M059J (cell line): ENCODE measurements at places on chromosomes 6 and 20. TPM values are rescaled to one million over a fixed set of nuclear protein-coding genes. Genes with fewer than 3 reads are reported as not detected.
A peak's percentile ranks its signal among the peaks of the same experiment; 100 is the strongest.

GRCh38 chr20:49668181-49668877, 45.3 kb downstream of the B4GALT5 start:
- no peak for DNase-seq

DNA sequence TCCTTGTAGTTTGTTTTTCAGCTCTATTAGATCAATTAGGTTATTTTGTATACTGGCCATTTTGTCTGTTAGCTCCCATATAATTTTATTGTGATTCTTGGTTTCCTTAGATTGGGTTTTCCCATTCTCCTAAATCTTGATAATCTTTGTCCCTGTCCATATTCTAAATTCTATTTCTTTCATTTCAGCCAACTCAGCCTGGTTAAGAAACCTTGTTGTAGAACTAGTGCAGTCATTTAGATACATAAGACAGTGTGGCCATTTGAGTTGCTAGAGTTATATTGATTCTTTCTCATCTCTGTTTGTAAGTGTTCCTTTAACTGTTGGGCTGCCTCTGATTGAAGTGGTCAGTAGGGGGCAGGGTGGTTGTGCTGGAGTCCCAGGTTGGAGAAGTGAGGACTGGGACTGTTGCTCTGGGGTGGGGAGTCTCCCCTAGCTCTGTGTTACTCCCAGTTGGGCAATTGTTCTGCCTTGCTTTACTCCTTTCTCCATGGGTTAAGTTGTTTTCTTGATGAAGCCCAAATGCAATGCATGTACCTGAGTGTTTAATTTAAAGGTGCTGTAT, 98.8 kb upstream of the NRN1 start:
- DNase-seq = no peak

- no peak for DNase-seq
These were observed 74.8 kb downstream of the ASCC3 start for GRCh38 chr6:100806296-100806695.

DNA sequence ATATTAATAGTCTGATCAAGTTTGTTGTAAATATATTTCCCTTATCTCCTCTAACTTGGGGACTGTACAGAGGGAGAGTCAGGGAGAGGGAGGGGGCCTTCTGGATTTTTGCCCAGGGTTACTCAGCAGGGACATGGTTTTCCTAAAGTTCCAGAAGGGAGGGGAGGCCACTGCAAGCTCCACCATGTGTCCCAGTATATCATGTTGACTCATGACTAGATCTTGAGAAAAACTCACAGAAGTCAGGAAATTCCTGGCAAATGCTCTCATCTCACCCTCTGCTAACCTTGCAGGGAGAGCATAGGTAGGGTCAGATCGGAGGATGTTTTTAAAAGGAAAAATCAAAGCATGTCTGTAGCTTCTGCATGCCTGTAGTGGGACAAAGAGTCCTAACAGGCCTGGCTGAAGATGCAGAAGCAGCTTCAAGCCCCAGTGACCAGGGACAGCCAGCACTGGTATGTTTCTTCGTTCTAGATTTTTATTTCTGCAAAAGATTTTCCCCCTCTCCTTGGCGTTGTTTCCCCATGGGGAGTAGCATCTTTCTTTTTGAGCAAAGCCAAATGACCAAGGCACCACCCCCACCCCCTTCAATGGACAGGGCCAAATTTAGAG, 272.9 kb upstream of the SUPT3H start:
- DNase-seq = peak; percentile 99

Gene PI3
- total RNA-seq = not detected in 2 replicates

Gene COQ3
- 7.6 and 14.9 TPM in 2 replicates for total RNA-seq

Gene IP6K3
- total RNA-seq = 0.15 TPM in 1 of 2 replicates, not detected in the other

Gene MCHR2
- total RNA-seq = 0.15 TPM in 1 of 2 replicates, not detected in the other

DNA sequence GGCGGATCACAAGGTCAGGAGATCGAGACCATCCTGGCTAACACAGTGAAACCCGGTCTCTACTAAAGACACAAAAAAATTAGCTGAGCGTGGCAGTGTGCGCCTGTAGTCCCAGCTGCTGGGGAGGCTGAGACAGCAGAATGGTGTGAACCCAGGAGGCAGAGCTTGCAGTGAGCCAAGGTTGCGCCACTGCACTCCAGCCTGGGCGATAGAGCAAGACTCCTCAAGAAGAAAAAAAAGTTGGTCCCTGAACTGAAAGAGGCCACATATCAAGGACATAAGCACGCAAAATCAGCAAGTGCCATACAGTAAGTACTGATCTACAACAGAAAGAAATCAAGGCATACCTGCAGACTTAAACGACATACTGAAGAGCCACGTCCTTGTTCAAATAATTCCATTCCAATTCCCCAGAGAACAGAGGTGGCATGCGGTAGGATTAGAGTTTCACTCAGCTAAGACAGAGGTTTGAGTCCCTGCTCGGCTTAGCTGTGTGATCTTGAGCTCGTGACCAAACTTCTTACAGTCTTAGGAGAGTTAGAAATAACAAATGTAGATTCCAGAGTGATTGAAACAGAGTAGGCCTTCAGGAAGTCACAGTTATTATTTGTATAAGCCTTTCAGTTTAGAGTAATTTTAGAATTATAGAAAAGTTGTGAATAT, 29.2 kb downstream of the B4GALT5 start:
- DNase-seq = no peak

Gene PPP1R3G
- total RNA-seq = 1.3 and 3.0 TPM in 2 replicates

- no peak for DNase-seq
These were observed 22.1 kb upstream of the CD83 start for GRCh38 chr6:14095437-14095836.

DNA sequence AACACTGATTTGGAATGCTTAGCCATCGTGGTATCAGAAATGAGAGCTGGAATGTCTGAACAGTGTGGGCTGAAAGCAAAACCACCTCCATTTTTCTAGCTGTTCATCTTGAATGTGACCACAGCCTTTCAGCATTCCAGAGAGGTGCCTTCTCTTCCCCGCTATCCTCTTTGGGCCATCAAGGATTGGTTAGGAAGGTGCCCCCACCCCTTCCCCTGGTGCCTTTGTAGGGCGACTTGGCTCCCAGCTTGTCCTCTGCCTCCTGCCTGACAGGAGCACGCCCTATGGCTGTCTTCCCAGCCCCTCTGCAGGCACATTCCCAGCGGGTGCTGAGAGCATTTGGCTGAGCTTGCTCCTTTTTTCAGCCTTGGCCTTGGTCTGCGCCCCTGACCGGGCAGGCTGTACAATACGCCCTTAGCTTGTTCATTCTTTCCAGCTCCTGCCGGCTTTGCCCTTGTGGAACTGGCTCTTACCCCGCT, 97.5 kb downstream of the ARMC2 start:
- DNase-seq = peak; percentile 8

DNA sequence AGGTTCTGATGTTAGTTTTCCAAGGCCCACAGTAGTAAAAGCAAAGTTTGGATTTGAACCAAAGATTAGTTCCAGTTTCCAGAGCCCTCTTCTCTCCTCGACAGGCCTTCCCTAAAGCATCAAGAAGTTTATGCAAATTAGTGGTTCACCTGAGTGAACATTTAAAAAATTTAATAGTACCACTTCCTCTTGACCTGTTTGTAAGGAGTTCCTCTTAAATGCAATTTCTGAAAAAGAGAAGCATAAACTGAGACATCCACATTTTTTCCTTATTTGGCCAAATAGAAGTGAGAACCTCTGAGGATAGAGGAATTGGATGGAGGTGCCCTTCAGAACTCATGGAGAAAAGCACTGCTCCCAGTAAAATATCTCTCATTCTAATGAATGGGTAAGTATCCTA, 1.2 kb upstream of the DSE start:
- no peak for DNase-seq

DNA sequence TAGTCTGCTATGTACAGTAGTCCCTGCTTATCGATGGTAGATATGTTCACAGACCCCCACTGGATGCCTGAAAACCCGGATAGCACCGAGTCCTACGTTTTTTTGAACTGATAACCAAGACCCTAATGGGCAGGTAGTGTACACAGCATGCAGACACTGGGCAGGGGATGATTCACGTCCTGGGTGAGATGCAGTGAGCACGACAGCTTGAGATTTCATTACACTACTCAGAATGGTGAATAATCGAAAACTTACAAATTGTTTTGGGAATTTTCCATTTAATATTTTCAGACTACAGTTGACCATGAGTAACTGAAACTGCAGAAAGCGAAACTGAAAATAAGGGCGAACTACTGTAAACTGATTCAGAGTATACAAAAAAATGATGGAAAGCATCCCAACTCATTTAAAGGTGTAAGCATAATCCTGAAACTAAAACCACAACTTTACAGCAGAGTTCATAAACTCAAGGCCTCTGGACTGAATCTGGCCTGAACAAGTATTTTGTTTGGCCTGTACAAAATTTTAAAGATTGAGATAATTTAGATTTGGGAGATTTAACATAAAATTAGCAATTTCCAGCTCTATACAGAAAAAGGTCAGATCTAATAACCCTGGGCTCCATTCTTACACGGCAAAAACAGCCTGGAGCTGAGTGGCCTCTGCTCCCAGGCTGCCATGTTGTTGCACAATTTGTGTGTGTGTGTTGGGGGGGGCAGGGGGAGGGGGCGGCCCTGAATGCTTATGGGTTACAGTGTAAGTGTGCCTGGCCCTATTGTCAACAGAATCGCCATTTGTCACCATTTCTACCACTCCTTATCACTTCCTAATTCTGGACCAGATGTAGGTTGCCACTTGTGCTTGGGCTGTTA, 34.9 kb downstream of the RNF24 start:
- DNase-seq = peak; percentile 88

GRCh38 chr6:36345681-36346466, 9.2 kb upstream of the BNIP5 start:
- DNase-seq = no peak

DNA sequence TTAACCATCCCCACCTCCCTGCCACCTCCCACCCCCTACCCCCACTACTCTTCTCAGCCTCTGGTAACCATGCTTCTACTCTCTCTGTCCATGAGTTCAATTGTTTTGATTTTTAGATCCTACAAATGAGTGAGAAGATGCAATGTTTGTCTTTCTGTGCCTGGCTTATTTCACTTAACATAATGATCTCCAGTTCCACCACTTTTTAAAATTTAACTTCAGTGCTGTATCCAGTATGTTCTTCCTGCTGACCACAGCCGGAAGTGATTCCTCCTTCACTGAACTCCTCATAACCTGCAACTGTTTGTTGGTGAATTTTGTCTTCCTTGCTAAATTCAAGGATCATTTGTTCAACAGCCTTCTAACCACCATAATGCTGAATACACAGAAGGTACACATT, 3.9 kb downstream of the MAP7 start:
- no peak for DNase-seq

DNA sequence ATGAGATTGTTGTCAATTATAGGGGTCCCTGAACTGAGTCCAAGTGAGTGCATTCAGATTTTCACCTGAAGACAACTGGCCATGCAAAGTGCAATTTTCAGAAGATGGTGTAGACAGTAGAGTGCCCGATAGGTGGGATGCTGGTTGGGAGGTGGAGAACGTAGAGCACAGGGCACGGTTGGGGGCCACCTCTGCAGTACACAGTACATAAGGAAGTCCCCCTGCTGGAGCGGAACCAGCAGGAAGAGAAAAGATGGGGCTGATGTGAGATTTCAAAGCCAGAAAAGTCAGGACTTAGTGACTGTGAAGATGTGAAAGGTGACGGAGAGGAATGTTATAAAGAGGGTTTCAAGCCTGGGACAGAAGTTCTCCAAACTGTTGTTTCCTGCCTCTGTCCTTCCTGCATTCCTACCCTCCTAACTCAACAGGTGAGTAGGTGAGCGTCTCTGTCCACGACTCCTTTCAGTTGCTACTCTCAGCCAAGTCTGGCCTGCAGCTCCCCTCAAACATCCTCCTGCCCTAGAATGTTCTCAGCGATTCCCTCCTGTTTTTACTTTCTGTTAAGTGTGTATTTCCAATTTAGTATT, 330.8 kb downstream of the PRL start:
- no peak for DNase-seq

Gene CST1
- total RNA-seq = 2.6 and 5.0 TPM in 2 replicates

Gene GMPR
- total RNA-seq = 64.3 and 92.2 TPM in 2 replicates

GRCh38 chr6:166284640-166285039, 23.6 kb downstream of the PRR18 start:
- no peak for DNase-seq

DNA sequence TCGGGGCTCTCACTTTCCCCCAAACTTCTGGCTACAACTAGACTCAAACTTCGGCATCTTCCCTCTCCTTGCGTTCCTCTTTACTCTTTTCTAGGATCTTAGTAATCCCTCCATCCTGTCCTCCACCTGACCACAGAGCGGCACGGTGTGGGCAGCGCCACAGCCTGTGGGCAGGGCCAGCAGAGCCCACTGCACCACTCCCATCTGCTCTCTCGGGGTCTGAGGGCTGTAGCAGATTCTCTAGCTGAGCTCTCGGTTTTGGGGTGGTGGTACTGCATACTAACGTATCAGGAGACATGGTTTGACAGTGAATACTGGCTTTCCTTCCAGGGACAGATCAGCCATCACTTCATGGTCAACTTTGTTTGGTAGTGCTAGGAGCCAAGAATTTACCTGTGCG, 57.4 kb downstream of the EZR start:
- DNase-seq = no peak

Gene TTK
- total RNA-seq = 82.3 and 86.0 TPM in 2 replicates

GRCh38 chr6:119676230-119676629, 326.7 kb upstream of the MAN1A1 start:
- DNase-seq = peak; percentile 11

GRCh38 chr6:16872543-16873235, 111.4 kb upstream of the ATXN1 start:
- peak; percentile 41 for DNase-seq

Gene CGAS
- 7.8 and 12.5 TPM in 2 replicates for total RNA-seq

Gene TREM1
- total RNA-seq = not detected in 2 replicates

DNA sequence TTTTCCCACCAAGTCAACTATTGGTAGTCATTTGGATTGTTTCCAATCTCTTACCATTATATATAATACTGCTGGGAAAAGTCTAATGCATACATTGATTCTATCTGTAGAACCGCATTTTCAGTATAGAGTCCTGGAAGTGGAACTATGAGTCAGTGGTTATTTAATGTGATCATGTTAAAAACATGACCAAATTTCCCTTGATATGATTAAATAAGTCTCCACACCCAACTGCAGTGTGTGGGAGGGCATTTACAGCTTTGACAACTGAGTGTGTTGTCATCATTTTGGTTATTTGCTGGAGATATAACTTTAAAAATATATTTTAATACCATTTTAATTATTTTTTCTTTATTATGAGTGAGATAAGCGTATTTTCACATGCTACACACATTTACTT, 1027.6 kb downstream of the EYS start:
- no peak for DNase-seq

DNA sequence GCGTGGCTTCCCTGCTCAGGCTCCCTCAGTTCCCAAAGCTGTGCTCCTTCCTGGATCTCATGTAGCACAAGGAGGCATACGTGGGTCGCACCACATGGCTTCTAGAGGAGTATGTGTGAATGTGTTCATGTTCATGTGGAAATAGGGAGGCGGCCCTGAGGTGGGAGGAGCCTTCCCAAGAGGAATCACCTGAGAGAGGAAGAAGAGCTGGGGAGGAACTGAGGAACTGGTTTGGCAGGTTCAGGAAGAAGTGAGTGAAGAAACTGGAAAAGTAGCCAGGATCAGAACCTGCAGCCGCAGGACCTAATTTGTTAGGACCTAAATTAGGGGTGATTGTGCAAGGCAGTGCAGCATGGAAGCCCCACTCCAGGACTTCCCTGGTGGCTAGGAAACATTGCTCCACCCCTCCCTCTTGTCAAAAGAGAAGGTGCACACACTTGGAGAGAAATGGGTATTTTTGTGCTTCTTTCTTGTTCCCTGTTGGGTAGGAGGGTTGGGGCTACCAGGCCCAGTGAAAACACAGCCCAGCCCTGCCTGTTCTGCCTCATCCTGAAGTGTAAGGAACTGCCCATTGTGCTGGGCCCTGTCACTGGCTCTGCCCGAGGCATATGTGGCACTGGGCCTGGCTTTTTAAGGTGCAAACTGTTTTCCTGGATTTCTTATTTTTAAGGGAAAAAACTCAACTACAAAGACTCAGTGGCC, 20.7 kb downstream of the SYNJ2 start:
- DNase-seq = no peak
